Omental fat pad (tissue), 4 donors: ENCODE measurements at places on chromosomes 13 and 19. TPM values are rescaled to one million over a fixed set of nuclear protein-coding genes. Genes with fewer than 3 reads are reported as not detected.

DNA sequence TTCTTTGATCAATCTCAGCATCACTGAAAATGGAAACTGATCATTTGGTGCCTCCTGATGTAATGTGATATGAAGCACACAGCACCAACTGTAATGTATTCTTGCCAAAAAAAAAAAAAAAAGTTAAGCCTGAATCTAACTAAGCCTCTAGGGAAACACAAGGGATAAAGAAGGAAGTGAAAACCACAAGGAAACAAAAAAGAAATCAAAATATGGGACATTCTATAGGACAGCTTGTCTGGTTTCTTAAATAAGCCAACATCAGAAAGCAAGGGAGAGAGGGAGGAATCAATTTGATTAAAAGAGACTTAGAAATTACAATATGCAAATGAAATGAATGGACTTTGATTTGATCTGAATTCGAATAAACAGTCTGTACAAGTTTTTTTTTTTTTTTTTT is 20.6 kb upstream of the METTL21C start:
- DNase-seq, result no peak

DNA sequence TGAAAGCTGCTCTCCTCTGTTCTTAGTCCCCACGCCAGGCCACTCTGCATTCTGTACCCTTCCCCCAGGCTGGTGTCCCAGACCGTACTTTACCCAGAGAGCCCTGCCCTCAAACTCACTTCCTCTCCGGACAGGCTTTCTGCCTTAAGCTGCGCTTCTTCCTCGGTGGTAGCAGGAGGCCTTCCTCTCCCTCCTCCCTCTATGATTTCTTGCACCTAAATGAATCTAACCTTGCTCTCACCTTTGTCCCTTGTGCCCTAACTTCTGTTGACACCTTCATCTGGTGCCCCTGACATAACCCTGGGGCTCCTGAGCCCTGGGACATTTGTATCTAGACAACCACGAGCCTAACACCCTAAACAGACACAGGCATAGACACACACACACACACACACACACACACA is 29.6 kb upstream of the CEACAM21 start:
- DNase-seq, result no peak

DNA sequence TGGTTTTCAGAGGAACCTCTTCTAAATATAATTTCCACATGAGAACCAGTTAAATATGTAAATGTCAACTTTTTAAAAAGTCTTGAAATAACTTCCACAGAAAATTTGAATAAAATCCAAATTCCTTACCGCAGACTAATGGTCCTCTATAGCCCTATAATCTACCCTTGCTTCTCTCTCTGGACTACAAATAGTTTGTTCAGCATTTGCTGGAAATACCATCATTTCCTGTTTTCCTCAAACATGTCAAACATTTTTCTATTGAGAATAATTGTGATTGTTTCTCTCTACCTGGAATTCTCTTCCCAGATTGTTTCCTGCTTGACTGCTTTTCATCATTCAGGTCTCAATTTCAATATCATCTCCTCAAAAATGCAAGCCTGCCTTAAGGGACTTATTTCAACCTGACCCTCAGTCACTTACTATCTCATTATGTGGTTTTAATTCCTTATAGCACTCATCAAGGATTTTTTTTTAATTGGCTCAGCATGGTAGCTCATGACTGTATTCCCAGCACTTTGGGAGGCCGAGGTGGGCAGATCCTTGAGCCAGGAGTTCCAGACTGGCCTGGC is 898.9 kb upstream of the MIR17HG start:
- DNase-seq, result no peak

GRCh38 chr19:18657590-18658365 is 20.9 kb downstream of the KLHL26 start:
- no peak for DNase-seq

DNA sequence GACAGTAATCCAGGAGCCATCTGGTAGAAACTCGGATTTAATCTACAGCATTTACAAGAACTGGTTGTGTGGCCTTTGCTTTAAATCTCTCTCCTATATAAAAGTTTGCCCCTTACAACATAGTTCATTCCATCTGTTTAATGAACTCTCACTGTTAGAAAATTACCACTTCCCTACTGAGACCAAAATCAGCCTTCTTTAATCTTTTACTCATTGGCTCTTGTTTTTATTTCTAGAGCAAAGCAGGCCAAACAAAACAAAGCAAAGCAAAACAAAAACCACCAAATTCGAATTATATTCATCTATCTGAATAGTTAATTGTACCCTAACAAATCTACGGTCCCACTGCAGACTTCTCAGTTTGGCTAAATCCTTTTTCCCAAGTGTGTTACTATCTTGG is 127.0 kb downstream of the UGGT2 start:
- DNase-seq, result no peak

DNA sequence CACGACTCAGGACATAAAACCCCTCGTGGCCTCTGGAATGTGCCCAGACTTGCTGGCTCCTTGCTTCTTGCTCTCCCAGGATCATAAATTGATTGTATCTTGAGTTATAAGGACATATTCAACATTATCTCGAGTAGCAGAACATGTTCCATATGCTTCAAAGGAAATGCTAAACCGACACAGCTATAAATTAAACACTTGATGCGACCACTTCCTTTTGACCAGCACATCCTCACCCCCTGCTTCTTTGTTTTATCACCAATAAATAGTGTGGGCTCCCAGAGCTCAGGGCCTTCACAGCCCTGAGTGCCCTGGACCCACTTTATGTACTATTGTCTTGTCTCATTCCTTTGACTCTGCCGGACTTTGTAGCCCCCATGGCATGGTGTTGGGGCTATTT is 157.0 kb upstream of the PABPC3 start:
- no peak for DNase-seq

PNMA8B gene
- 1.8 TPM for total RNA-seq

KLHL1 gene
- total RNA-seq, result not detected

- DNase-seq, result no peak
These were observed 222.5 kb downstream of the OXGR1 start for GRCh38 chr13:96771486-96772367.

GRCh38 chr19:43457809-43458208 is 7.6 kb downstream of the LYPD3 start:
- DNase-seq, result no peak

CC2D1A gene
- total RNA-seq, result 24.9 TPM

DNA sequence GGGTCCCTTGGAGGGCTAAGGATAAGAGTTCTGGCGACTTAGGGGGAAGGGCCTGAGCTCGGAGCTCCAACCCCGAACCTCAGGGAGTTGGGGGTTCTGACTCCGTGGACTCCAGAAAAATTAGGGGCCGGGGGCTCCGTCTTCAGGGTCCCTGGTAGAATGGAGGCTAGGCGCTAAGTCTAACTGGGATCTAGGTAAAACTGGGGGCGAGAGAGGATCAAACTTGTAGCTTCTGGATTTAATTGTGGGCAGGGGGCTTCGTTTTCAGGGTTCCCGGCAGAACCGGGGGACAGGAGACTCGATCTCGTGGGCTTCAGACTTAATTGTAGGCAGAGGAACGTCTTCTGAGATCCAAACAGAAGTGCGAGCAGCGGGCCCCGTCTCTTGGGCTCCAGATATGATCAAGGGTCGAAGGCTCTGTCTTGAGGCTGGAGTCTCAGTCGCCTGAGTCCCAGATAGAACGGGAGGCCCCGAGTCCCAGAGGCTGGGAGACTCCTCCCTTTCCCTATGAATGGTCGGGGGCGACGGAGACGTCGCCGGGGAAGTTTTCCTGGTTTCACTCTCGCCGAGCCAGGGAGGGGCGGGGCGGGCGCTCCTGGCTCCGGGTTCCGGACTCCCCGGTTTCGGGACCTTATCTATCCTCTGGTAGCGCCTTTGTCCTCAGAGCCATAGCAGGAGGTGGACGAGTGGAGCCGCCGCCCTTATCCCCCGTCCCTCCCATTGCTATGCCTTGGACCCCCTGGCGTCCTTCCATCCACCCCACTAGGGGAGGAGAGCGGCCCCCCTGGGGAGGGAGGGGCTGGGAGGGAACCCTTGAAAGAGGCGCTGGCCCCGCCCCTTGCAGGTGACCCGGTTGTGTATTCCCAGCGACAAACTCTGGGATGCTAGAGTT is 1.3 kb downstream of the NECTIN2 start:
- DNase-seq, result peak; percentile 46
